HT1080 (cell line): ENCODE measurements at places on chromosomes 1 and 21. TPM values are rescaled to one million over a fixed set of nuclear protein-coding genes. Genes with fewer than 3 reads are reported as not detected.

NCF2 gene
- total RNA-seq, result 4.4 and 5.4 TPM in 2 replicates

DAB1 gene
- 0.10 TPM in 1 of 2 replicates, not detected in the other for total RNA-seq

FAM167B gene
- 0.17 and 0.95 TPM in 2 replicates for total RNA-seq

DIO1 gene
- not detected in 2 replicates for total RNA-seq

SPATA45 gene
- total RNA-seq, result not detected in 2 replicates

CFAP74 gene
- total RNA-seq, result not detected in 2 replicates

ZNF691 gene
- 10.6 and 12.0 TPM in 2 replicates for total RNA-seq

SPATA46 gene
- not detected in 2 replicates for total RNA-seq

SV2A gene
- total RNA-seq, result 23.1 and 27.7 TPM in 2 replicates

ACOT7 gene
- total RNA-seq, result 101 and 179 TPM in 2 replicates

SPRR1B gene
- total RNA-seq, result not detected in 2 replicates

FMN2 gene
- 0.80 and 1.3 TPM in 2 replicates for total RNA-seq

NMNAT2 gene
- 0.84 and 2.4 TPM in 2 replicates for total RNA-seq

DIPK1A gene
- 2.3 and 2.9 TPM in 2 replicates for total RNA-seq

KPNA6 gene
- total RNA-seq, result 35.7 and 40.0 TPM in 2 replicates

REG4 gene
- total RNA-seq, result 0.06 and 0.37 TPM in 2 replicates

ZMYM1 gene
- total RNA-seq, result 16.2 and 19.7 TPM in 2 replicates

CASQ1 gene
- not detected in 2 replicates for total RNA-seq

OR2L5 gene
- total RNA-seq, result not detected in 2 replicates

COL11A1 gene
- total RNA-seq, result 0.10 and 0.71 TPM in 2 replicates

RCSD1 gene
- total RNA-seq, result not detected in 2 replicates

C1orf115 gene
- 4.3 and 4.9 TPM in 2 replicates for total RNA-seq

SNAP47 gene
- total RNA-seq, result 43.6 and 47.0 TPM in 2 replicates

CHI3L2 gene
- total RNA-seq, result 1.0 and 1.5 TPM in 2 replicates

NKAIN1 gene
- 0.58 TPM in 1 of 2 replicates, not detected in the other for total RNA-seq

FAM72B gene
- 13.8 and 16.0 TPM in 2 replicates for total RNA-seq

S100A2 gene
- 79.0 and 143 TPM in 2 replicates for total RNA-seq

MYBPH gene
- total RNA-seq, result not detected in 2 replicates

CYP4A11 gene
- not detected in 2 replicates for total RNA-seq

SETD4 gene
- 9.7 and 10.7 TPM in 2 replicates for total RNA-seq

OLFML3 gene
- 4.0 and 5.1 TPM in 2 replicates for total RNA-seq

RAVER2 gene
- total RNA-seq, result 12.4 and 12.5 TPM in 2 replicates

USH2A gene
- total RNA-seq, result under 0.01 and 0.02 TPM in 2 replicates

CD160 gene
- not detected in 2 replicates for total RNA-seq

NOS1AP gene
- 0.37 and 1.8 TPM in 2 replicates for total RNA-seq

RNU1-1 gene
- total RNA-seq, result under 0.01 TPM in 1 of 2 replicates, not detected in the other

ATP1A4 gene
- not detected in 2 replicates for total RNA-seq

NR5A2 gene
- 0.19 and 0.23 TPM in 2 replicates for total RNA-seq

RRP1 gene
- total RNA-seq, result 31.7 and 34.0 TPM in 2 replicates

NPR1 gene
- 0.02 and 0.03 TPM in 2 replicates for total RNA-seq

BEND5 gene
- total RNA-seq, result 0.70 and 0.95 TPM in 2 replicates

C1orf105 gene
- total RNA-seq, result not detected in 2 replicates

RPAP2 gene
- 6.1 and 12.4 TPM in 2 replicates for total RNA-seq

OR2L13 gene
- not detected in 2 replicates for total RNA-seq

KPRP gene
- total RNA-seq, result not detected in 2 replicates

PLPP3 gene
- 7.5 and 10.4 TPM in 2 replicates for total RNA-seq

FAM177B gene
- not detected in 2 replicates for total RNA-seq
